Stimulated activated CD4-positive, alpha-beta T cell treated with anti-CD3 and anti-CD28 coated beads, TNF-alpha, amount 100 ng/mL, for 4 hours (primary cell): ENCODE measurements at places on chromosomes 4 and X.

- no peak for DNase-seq
Measured at GRCh38 chr4:129929984-129930383, 834.0 kb downstream of the C4orf33 start.

GRCh38 chrX:1529328-1529727 is 7.7 kb downstream of the P2RY8 start:
- no peak for DNase-seq

DNA sequence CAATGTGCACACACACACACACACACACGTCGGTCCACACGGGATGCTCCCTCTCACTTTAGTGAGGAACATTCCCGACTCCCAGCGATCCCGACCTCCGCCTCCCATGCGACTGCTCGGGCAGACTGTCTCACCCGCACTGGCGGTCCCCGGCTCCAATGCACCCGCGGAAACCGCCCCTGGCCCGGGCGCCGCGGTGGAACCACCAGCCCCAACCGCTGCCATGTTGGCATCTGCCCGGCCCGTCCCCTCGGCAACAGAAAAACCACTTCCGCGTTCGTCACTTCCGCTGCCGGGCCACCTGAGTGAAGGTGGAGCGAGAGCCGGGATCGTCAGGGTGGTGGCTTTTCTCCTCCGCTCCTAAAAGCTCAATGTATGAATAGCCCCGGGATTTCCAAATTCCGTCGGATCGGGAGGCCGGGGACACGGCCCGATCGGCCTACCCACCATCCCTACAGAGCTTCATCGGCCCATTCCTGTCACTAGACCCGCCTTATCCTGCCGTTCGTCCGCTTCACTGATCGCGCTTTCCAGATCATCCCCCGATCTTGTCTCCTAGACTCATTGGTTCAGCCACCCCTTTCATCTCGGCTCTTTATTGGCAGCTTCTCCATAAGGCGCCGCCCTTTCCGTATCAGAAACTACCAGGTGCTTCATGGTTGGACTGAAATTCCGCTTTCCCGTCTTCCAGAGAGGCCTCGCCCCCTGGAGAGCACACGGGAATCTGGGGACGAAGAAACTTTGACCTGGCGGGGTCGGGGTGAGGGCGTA is at the start of gene SLC35A2:
TSS of gene SLC35A2 (minus strand) at position 235 of the 771 bp plus-strand sequence. CDS start at position 225, 10 bp downstream.
- peak; percentile 72 for DNase-seq

DNA sequence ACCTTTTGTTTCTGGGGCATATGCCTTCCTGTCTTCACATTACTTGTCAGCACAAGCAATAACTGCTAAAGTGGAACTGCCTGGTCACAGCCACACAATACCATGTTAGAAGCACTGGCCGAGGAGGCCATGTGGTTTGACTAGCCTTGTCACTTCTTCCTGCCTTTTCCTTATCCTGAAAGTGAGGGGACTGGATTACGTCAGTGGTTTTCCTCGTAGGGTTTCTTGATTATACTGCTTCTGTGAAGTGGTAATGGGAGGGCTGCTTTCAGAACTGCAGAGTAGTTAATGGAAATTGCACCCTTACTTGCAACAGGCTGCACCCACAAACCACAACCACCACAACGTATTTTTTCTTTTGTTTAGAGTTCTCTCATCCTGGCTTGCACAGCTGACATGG is 26.6 kb downstream of the ZRSR2 start:
- no peak for DNase-seq

GRCh38 chr4:95048296-95048695 is 290.5 kb downstream of the BMPR1B start:
- DNase-seq: no peak

GRCh38 chrX:130543603-130544325 is 142.0 kb downstream of the RBMX2 start:
- DNase-seq: no peak

GRCh38 chr4:107740950-107741701 is 21.1 kb upstream of the PAPSS1 start:
- no peak for DNase-seq

DNA sequence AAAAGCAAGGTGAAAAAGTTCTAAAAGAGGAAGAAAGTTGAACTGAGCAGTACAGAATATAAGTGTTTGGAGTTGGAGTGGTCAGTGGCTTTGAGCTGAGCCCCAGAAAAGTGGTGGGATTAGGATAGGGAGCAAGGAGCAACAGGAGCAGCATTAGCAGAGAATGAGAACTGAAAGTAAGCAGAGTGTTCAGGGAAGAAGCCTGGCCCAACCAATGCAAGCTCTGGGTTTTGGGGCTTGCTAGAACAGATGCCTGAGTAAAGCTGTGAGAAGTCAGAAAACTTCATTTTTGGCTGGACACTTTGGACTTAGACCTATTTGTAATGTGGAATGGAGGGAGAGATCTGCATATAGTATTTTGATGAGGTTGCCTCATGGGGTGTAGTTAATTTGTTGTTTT is 17.8 kb downstream of the JADE1 start:
- no peak for DNase-seq

- DNase-seq: no peak
Measured at GRCh38 chrX:75603833-75604232, 81.0 kb upstream of the ZDHHC15 start.

GRCh38 chr4:87500092-87500462 is 29.1 kb downstream of the SPARCL1 start:
- no peak for DNase-seq

DNA sequence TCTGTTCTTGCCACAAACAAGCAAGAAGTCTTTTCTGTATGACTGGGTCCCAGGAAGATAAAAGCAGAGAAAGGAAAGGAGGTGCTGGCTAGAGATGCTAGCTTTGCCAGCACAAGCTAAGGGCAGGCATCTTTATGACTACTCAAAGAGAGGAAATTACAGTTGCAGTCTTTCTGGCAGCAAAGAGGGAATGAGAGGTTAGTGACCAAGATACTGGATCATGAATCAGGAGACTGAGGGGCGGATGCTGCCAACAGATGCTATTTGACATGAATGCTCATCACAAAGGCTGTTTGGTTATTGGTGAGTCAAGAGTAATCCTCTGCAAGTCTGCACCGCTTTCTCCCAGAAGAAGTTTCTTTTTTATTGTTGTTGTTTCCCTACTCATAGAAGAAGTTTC is 5.5 kb upstream of the XIAP start:
- DNase-seq: no peak

DNA sequence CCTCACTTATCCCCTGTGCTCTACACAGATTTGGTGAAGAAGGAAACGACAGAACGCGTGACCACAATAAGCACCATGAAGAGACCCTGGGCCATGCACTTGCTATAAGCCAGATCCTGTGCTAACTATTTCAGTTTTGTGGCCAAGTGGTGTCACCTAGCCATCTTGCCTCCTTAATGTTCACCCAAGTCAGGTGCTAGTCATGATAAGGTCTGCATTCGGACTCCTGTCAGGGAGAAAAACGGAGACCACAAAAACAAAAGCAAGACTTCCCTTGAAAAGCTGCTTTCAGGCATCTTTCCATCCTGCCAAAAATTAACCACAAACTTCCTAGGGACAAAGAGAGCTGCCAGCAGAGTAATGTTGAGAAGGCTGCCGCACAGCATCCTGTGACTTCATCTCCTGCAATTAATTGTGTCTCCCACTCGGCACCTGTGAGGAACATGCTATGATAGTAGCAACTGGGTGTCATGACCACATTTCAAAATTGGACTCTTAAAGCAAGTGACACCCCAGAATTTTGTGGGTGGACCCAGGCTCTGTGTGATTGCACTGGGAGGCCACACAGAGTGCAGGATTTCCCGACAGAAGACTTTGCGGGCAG is 8.8 kb upstream of the IDS start:
- no peak for DNase-seq

- DNase-seq: no peak
Measured at GRCh38 chr4:48483006-48483776, at the start of gene SLC10A4. SLC10A4 (plus strand) TSS chr4:48483343; CDS start chr4:48483562, 219 bp downstream.
